ENCODE measurements at places on chromosomes 11 and 22. TPM values are rescaled to one million over a fixed set of nuclear protein-coding genes. Genes with fewer than 3 reads are reported as not detected.

DDI1 gene
- total RNA-seq = not detected

CNGA4 gene
- not detected for total RNA-seq

FGF3 gene
- not detected for total RNA-seq

SERHL2 gene
- total RNA-seq = 3.1 TPM

GRCh38 chr22:19723232-19723982 lies at the start of gene GP1BB:
Gene GP1BB, plus strand, starts transcription at chr22:19723539. Its CDS starts 31 bp downstream, at chr22:19723570.
- DNase-seq = no peak

DNA sequence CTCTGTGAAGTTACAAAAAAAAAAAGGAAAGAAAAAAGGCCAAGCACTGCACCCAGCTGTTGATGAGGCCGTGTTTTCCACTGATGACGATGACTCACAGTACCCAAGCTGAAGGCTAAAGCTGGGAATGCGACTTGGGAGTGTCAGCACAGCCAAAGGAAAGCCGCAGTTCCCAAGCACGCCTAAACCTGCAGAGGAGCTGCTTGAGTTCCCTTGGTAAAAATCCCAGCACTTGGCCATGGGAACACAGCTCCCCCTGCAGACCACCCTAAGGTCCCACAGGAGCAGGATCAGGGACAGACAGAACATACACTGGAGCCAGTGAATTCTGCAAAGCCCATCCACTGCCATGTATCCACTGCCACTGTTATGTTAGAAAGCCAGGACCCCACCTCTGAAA lies 39.9 kb downstream of the SERGEF start:
- DNase-seq = no peak

DNA sequence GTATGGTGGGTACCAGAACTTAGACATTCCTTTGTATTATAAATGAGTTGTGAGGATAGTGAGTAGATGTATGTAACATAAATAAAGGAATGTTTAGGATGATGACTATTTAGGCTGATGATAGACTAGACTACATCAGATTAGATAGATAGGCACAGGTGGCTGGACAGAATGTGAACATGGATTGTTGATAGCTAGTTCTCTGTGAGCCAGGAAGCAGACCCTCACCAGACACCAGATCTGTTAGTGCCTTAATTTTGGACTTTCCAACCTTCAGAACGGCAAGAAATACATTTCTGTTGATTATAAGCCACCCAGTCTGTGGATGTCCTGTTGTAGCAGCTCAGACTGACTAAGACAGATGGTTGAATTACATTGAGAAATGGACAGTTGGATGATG lies 99.4 kb downstream of the SWAP70 start:
- DNase-seq = no peak

- no peak for DNase-seq
These were observed 13.7 kb downstream of the APBB1 start for GRCh38 chr11:6405052-6405667.

DNA sequence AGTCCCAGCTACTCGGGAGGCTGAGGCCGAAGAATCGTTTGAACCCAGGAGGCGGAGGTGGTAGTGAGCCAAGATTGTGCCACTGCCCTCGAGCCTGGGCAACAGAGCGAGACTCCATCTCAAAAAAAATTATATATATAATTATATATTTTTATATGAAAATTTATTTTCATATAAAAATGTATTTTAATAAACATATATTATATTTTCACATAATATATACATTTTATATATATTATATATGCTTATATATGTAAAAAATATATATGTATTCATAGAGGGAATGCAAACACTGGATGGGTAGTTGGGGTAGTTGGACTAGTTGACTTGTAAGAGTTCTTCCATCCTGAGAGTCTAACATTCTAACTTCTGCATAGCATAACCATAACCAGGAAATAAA lies 20.3 kb downstream of the DEUP1 start:
- no peak for DNase-seq

GRCh38 chr11:101010899-101011298 lies 118.7 kb downstream of the PGR start:
- DNase-seq = no peak

DNA sequence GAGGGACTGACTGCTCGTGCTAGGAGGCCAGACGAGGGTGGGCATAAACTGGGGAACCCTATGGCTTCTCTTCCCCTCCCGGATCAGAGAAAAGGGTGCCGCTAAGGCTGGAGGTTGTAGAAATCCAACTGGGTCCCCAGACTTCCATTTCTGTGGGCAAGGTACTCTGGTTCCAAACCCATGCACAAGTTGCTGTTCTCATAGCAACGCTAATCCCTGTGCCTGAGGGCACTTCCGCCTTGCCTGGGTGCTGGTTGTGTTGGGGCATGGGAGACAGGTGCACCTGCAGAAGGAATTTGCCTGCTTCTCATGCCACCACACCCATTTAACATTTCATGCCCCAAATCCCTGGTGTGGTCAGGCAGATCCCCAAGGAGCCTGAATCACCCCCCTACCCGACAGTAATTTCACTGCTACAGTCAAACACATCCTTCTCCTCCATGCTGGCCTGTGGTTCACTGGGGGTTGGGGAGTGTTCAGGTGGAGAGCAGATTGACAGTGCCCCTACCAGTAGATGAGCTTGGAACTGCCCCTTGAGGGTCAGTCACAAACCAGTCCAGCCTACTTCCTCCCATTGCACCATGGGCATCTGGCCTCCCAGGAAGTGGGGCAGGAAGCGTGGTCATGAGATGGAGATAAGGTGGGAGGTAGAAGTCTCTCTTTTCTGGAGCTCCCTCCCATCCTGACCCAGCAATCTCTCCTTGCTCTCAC lies 1.2 kb downstream of the C2CD2L start:
- no peak for DNase-seq

- DNase-seq = no peak
These were observed 15.0 kb downstream of the PDGFB start for GRCh38 chr22:39229688-39230260.

DNA sequence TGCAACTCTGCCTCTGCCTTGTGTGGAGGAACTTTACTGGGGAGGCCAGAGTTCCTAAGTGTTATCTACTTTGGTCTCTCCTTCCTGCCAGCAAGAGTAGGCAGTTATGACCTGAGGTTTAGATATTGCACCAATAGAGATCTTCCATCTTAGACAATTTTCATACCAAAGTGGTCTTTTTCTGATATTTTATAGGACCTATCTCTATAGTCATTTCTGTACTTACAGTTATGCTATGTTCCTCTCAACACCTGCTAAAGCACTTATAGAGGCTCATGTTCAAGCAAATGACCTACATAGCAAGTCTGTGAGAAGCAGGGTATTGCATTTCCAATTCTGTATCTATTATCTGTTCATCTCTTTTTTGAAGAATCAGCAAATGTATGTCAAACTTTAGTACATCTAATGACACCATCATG lies 80.8 kb downstream of the HORMAD2 start:
- DNase-seq = no peak

GRCh38 chr11:59247531-59248227 lies 35.0 kb upstream of the MPEG1 start:
- DNase-seq = no peak

GRCh38 chr11:132373405-132374143 lies 1003.2 kb downstream of the NTM start:
- DNase-seq = no peak

DNA sequence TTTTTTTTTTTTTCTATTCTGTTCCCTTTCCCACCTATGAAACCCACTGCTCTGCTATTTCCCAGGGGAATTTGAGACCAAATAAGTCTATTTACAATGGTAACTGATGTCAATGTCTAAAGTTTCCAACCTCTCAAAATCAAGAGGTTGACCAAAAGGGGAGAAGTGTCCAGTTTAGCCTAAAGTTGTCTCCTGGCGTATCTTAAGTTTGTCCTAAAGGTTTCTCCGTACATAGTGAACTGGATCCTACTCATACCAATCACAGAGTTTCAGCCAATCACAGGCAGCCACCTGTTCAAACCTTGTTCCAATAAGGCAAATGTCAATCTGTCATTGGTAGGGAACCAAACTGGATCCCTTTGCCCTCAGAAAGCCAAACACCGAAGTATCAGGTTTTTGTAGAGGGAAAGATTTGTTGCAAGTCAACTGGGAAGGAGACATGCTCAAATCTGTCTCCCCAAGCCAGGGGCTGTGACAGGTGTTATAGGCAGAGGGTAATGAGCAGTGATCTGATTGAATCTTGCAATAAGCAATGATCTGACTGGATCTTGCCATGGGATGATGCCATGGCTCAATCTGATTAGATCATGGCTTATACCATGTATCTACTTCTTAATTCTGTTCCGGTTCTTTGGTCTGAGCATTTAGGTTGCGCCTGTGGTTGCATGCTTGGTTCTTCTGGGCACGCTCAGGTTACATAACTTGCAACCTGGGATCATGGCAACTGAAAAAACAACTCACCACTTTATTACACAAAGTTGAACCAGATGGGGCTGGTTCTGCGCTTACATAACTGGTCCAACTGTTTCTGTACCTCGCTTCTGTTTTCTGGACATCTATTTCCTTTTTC lies 1.1 kb upstream of the VPS37C start:
- no peak for DNase-seq

Measured in esophagus muscularis mucosa (tissue), 4 donors.